Type B pancreatic cell (in vitro differentiated cells): ENCODE measurements at places on chromosomes 3 and 15.
A peak's percentile ranks its signal among the peaks of the same experiment; 100 is the strongest.

DNA sequence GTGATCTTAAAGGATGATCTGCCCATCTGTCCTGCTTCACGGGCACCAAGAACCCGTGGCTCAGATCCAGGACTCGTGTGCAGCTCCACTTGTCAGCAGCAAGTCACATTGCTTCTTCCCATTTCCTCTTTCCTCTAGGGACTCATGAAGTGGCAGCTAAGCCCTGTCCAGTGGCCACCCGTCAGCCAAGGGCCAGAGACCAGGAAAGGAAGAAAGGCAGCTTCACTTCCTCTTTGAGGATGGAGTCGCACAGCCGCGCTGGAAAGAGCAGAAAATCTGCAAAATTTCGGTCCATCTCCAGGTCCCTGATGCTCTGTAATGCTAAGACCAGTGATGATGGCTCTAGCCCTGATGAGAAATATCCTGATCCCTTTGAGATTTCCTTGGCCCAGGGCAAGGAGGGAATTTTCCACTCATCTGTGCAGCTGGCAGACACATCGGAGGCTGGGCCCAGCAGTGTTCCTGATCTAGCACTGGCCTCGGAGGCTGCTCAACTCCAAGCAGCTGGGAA is 28.5 kb downstream of the IL16 start:
- no peak for DNase-seq

DNA sequence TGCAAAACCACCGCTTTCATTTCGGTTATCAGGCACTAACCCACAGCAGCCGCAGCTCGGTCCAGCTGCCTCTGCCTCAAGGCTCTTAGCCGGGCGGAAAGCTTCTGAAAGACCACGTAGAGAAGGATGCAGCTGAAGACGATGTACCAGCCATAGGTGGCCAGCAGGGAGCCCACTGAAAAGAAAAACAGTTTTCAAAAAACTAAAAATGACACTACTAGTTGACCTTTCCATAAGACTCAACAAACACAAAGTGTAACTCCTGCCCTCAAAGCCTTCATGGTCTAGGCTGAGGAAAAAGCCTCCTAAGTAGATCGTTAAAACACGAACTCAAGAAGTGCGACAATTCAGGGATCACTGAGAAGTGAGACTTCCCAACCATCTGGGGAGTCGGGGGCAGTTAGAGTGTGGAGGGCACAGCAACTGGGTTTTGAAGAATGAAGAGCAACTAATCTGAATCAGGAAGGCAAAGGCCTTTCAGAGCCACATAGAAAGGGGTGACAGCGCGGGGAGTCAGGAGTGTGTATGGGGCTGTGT is 716 bp downstream of the SELENOS start:
- no peak for DNase-seq

- DNase-seq, result no peak
These were observed 69.4 kb downstream of the SRGAP3 start for GRCh38 chr3:9179826-9180763.

DNA sequence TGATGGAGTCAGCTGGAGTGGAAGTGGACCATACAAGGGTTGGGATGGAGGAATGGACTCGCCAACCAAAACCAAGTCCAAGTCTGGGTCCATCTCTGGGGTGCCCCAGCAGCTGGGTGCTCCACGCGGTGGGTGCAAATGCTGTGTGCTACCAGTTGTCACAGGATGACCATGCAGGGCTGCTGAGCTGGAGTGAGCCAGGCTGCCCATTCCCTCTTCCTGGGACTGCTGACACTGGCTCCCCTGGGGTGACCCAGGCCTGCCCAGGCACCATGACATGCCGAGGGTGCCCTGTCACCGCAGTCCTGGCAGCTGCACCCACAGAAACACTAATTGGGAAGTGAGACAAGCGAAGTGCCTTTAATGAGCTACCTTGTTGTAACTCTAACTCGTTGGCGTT is 140.2 kb downstream of the TPRA1 start:
- peak; percentile 62 for DNase-seq

GRCh38 chr15:86872782-86873181 is 793.1 kb downstream of the AGBL1 start:
- DNase-seq, result no peak

- DNase-seq, result peak; percentile 73
These were observed 1.5 kb downstream of the ITPKA start for GRCh38 chr15:41494922-41495735.

GRCh38 chr3:81041331-81041730 is 720.1 kb downstream of the GBE1 start:
- DNase-seq, result no peak

- no peak for DNase-seq
These were observed 152.0 kb upstream of the TMC3 start for GRCh38 chr15:81526029-81526428.

- DNase-seq, result no peak
These were observed 192.6 kb upstream of the RARB start for GRCh38 chr3:25235466-25235865.

- no peak for DNase-seq
These were observed 5.1 kb downstream of the DPH6 start for GRCh38 chr15:35540885-35541284.

DNA sequence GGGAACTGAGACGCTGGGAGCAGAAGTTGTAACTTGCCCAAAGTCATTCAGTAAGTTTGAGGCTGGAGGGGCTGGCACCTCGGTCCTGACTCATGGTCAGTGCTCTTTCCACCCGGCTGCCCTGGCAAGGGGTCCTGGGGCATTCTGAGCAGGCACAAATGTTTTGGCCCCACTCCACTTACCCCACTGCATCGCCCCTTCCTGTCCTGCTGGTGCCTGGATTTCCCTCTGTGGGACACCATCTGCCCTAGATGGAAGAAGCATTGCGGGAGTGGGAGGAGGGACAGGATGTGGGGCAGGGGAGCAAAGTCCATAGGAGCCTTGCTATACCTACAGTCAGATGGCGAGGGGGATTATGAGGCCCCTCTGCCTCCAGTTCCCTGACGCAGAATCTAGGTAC is 4.5 kb downstream of the CORO2B start:
- no peak for DNase-seq

DNA sequence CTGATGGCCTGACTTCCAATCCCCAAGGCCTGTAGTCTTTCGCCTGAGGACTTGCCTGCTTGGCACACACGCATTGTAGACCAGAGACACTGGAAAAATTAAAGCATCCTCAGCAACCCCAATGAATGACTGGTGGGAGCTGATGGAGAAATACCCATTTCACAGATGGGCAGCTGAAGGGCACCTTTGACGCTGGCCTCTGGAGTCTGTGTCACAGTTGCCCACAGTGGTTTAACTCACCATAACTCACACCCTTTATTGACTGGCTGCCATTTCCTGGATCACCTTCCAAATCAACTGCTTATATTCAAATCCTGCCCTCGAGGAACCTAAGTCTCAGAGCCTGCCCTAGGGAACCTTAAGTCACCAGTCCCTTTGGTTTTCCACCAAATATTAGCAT is 183.1 kb downstream of the SHQ1 start:
- no peak for DNase-seq

DNA sequence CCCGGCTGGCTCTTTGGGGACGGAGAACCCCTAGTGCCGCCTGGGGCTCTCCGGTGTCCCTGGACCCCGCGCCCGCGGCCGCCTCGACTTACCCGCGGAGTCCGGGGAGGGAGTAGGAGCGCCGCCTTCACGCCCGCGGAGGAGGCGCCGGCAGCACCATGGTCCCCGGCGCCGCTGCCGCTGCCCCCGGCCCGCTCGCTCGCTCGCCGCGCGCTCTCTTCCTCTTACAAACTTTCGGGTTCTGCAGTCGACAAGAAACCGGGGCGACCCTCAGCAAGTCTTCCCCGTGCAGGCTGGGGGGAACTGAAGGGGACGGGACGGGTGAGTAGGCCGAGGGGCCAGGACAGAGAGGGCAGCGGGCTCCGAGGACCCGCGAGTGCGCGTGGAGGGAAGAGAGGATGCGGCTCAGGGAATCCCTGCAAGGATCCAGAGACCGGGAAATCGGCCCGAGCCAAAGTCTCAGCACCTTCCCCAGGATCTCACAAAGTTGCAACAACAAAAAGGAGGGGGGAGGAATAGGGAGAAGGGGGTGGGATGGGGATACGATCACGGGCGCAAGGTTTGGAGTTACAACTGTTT is 2.0 kb downstream of the FOXP1 start:
- DNase-seq, result peak; percentile 72

- no peak for DNase-seq
These were observed 52.0 kb downstream of the MAGEF1 start for GRCh38 chr3:184659797-184660301.

GRCh38 chr3:196192036-196192523 is 19.1 kb downstream of the ZDHHC19 start:
- DNase-seq, result no peak

DNA sequence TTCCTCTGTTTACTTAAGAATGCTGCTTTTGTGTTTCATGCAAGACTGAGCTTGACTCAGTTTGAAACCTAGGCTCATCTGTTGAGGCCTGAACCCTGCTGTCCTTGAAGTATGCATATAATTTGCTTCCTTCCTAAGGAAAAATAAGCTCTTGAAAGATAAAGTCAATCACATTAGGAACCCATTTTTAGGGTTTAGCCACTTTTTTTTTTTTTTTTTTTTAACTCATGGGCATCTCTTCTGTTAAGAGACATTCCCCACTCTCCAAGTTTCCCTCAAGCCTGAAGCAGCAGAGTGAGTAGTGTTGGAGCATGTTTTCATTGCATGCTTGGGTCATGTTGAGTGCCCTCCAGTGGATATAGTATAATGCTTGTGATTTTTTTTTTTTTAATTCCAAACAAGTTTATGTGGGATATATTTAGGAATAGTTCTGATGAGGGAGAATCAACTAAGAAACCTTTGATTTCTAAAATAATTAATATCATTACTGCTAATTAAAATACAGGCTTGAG is 3.6 kb downstream of the CTNNB1 start:
- no peak for DNase-seq

DNA sequence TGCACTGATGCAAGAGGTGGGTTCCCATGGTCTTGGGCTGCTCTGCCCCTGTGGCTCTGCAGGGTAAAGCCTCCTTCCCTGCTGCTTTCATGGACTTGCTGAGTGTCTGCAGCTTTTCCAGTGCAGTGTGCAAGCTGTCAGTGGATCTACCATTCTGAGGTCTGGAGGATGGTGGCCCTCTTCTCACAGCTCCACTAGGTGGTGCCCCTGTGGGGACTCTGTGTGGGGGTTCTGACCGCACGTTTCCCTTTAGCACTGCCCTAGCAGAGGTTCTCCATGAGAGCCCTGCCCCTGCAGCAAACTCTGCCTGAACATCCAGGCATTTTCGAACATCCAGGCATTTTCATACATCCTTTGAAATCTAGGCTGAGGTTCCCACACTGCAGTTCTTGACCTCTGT is 329.8 kb upstream of the NAALADL2 start:
- DNase-seq, result no peak

- DNase-seq, result no peak
These were observed 87.9 kb upstream of the MEF2A start for GRCh38 chr15:99477791-99478471.

GRCh38 chr3:128095222-128095703 is 28.3 kb downstream of the RUVBL1 start:
- DNase-seq, result no peak

DNA sequence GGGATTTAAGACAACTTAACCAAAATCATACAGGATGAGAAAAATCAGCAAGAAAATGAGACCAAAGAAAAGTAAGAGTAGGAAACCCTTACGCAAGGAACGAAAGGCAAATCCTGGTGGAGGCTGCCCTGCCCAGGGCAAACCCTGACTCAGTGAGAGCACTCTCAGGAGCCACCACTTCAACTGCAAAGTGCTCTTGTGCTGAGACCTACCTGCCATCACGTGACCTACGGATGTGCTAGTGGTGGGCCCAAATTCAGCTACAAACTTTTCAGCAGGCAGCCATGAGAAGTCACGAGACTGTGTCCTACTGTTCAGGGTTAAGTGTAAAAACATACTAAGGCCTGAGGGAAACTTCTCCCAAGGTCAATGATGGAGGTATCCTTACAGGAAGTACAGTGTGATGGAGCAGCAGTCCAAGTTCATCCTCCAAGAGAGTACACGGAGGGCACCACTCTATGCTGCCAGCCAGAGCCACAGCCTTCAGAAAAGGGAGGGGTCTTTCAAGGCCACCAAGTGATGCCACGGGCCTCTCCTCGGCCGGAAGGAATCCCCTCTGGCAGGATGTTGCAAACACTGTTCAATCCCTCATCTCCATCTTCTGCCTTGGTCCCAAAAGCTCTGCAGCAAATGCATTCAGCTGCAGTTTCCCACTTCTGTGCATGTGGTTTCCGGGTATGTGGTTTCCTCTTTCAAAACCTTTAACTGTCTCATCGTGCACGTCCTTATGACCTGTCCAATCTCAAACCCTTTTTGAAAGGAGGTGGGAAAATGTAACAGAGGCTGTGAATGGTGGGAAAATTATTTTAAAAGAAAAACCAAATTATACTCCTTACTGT is 9.5 kb downstream of the CHSY1 start:
- DNase-seq, result no peak

GRCh38 chr3:117118604-117119003 is 409.0 kb downstream of the TUSC7 start:
- DNase-seq, result no peak

DNA sequence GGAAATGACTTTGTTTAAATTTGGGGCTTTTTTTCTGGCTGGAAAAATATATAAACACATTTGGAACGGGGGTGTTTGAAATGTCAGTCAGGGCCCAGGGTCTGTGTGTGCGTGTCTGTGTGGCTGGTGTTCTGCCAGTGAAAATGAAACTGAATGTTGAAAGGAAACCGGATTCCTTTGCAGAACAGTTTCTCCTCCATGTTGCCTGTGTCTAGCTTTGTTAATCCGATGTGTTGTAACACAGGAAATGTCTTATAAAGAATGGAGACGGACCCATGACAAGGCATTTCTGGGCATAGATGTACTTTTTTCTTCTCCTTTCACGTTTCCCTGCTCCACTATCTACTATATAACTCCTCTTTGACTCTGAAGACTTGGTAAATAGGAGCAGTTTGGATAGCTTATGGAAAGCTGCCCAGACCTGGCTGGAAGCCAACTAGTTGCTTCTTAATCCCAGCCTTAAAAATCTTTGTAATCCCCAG is 2.8 kb downstream of the SQOR start:
- DNase-seq, result no peak

DNA sequence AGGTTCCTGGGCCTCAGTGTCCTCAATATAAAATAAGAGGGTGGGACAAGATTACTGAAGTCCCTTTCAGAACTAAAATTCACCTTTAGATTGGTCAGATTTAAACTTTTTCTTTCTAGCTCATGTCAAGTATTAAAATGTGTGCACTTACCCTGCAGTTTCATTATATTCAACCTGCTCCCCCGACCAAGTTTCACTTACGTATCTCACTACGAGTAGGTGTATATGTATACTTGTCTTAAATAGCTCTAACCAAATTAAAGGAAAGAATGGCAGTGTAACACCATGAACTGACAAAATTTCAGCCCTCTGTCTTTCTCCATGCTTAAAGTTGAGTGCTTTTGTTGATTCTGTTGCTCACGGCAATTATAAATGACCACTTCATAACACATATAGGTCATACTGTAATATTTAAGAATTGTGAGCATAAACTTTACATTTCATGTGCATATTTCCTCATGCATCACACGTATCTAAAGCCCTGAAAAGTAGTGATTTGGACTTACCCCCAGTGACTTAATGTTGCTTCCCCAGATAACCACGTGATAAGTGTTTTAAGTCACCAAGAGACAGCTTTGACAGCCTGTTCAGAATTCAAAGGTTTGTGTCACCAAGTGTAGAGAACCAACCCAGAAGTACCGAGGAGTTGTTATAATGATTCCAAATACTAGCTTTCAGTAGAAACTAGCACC is 70.0 kb downstream of the PGPEP1L start:
- DNase-seq, result no peak

- no peak for DNase-seq
These were observed 19.5 kb downstream of the ADAMTSL3 start for GRCh38 chr15:83673385-83673784.

GRCh38 chr3:59658866-59659265 is 609.0 kb upstream of the CFAP20DC start:
- DNase-seq, result no peak

- no peak for DNase-seq
These were observed 244.4 kb upstream of the GOLGA6L4 start for GRCh38 chr15:83991163-83991562.
